Mammary microvascular endothelial cell (primary cell): ENCODE measurements at places on chromosomes 3 and 15. TPM values are rescaled to one million over a fixed set of nuclear protein-coding genes. Genes with fewer than 3 reads are reported as not detected.

The PLSCR2 gene
- total RNA-seq: not detected in 2 replicates

The HDGFL3 gene
- total RNA-seq: 56.0 and 65.7 TPM in 2 replicates

The CCDC54 gene
- total RNA-seq: not detected in 2 replicates

The ANAPC13 gene
- total RNA-seq: 56.0 and 63.4 TPM in 2 replicates

The MB21D2 gene
- total RNA-seq: 29.3 and 30.3 TPM in 2 replicates

The AGBL1 gene
- total RNA-seq: not detected in 2 replicates

The MGA gene
- 13.0 and 16.8 TPM in 2 replicates for total RNA-seq

The GOLGA6L4 gene
- total RNA-seq: 0.74 and 4.7 TPM in 2 replicates

The KBTBD12 gene
- total RNA-seq: not detected in 2 replicates

The KNG1 gene
- not detected in 2 replicates for total RNA-seq

The PLCH1 gene
- not detected in 2 replicates for total RNA-seq

The SH3GL3 gene
- total RNA-seq: not detected in 2 replicates

The EID1 gene
- 167 and 202 TPM in 2 replicates for total RNA-seq

The ROPN1 gene
- not detected in 2 replicates for total RNA-seq

The SKIC8 gene
- total RNA-seq: 74.1 and 85.0 TPM in 2 replicates

The CLDND1 gene
- total RNA-seq: 90.1 and 108 TPM in 2 replicates

The ARHGEF26 gene
- 0.40 and 0.59 TPM in 2 replicates for total RNA-seq

The ANKRD28 gene
- 37.3 and 42.9 TPM in 2 replicates for total RNA-seq

The ATP13A5 gene
- 0.13 TPM in 1 of 2 replicates, not detected in the other for total RNA-seq

The SOX2 gene
- not detected in 2 replicates for total RNA-seq

The ANKDD1A gene
- total RNA-seq: 0.73 and 1.9 TPM in 2 replicates

The MYRIP gene
- total RNA-seq: 3.8 and 4.9 TPM in 2 replicates

The CSPG4 gene
- total RNA-seq: under 0.01 TPM in 1 of 2 replicates, not detected in the other
